K562 (cell line): ENCODE measurements at places on chromosomes 7 and 10.

- DNase-seq: no peak
Observed at GRCh38 chr7:27194686-27195379, 5.1 kb downstream of the HOXA13 start.

- DNase-seq: no peak
Observed at GRCh38 chr10:27440021-27440420, 64.1 kb upstream of the RAB18 start.

DNA sequence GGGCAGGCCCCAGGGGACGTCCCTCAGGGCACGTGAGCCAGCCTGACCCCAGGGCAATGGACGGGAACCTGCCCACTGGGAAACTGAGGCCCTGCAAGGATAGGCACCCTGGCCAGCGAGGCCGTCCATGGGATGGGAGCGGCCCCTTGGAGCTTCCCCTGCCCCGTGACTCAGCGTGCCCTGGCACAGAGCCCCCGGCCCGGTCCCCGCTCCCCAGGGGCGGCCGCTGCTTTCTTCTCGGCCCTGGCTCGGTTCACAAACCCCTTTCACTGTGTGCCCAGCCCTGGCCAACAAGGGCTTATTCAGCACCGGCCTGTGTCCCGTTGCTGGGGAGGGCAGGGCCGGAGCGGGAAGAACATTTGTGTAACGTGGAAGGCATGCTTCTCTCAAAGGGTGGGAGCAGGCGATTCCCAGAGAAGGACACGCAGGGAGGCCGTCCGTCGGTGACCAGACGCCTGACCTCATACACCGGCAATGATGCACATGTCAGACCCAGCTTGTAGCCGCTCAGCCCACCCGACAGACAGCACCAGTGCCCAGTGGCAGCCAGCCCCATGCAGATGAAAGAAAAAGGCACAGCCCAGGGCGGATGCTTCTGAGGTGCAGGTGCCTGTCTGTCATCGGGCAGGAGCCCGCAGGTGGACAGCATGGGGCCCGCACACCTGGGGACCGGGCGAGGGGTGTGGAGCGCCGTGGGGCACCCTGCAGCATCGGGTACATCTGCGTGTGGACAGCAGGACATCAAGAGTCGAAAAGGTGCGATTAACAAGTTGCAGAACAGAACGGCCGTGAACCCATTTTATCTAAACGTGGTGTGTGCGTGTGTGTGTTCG, 94.5 kb downstream of the PDGFA start:
- no peak for DNase-seq

DNA sequence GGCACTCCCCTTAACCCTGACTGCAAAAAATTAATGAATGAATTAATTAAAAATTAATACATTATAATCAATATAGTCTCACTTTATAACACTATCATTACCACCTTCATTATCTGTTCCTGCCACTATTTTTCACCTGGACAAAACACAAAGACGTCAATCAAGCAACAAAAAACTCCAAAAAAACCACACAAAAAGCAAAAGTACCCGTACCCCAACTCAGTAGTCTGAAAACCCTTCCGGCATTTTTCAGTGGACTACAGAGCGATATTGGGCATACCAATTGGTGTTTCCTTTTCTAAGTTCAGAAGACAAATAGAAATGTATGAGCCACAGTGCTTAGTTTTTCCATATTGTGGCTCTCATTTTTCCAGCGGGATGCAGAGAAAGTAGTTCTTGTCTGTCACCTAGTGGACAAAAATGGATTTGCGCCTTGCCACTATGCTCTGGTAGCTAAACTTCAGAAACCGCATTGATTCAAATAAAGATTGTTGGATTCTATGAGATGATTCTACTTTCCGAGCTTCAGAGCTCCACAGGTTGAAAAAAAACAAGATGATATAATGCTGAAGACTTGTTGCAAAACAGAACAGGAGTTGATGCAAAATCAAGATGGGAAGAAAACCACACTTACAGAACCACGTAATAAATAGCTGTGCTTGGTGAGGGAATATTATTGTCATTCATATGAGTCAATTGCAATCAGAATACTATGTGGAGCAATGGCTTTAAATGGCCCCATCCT, 50.6 kb upstream of the ITGB1 start:
- DNase-seq: peak; percentile 66

GRCh38 chr10:66187053-66187733, 738.6 kb upstream of the LRRTM3 start:
- DNase-seq: no peak

- no peak for DNase-seq
Observed at GRCh38 chr10:71457908-71458307, 61.2 kb downstream of the CDH23 start.

- no peak for DNase-seq
Observed at GRCh38 chr10:30556189-30556588, 73.4 kb downstream of the LYZL2 start.

DNA sequence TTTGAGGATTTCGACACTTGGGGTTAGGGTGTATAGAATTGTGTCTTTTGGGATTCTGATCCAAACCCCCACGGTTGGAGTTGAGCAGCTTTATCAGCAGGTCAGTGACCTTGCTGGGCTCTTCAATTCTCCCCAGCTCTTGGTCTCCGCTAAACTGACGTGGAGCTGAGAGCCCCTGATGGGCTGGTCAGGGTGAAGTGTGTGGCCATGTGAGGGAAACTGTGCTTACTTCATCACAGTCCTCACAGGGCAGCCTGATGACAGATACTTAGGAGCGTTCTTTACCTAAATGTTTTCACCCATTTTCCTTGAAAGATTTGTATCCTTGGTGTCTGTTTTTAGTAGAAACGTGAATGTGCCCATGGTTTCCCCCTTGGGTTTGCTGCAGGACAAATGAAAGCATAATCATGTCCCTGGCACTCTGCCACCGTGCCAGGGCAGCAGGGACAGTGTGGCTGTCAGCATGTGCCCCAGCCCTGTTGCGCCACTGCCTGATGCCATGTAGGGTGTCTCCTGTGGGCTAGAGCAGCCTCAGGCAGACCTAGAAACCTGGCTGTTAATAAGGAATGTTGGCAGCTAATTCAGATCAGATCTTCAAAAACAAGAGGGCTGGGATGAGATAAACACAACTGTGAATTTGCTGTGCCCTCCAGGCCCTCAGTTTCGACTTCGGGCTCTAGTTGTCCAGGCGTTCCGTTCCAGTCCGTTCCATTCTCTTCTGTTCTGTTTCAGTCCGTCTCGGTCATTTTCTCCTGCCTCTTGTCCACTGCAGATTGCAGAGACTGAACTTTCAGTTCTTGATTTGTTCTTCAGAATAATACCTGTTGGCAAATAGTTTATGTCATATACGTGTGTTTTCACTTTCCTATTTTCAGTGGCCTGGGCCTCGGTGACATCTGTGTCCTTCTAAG, 96.8 kb downstream of the TRRAP start:
- no peak for DNase-seq

DNA sequence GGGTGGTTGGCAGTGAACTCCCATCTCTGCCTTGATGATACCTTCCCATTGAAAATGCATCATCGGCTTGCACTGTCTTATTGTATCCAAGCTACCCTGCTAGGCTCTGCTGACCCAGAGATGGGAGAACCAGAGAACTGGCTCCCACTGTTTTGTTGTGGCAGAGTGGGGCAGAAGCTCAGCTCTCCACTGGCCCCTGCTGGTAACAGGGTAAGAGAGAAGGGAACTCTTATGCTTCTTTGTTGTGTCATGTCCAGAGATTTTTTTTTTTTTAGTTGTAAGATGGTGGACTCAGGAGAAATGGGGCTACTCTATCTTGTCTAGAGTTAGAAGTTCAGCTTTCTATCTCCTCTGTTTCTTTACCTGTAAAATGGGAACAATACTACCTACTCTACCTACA, 100.5 kb upstream of the SDK1 start:
- DNase-seq: peak; percentile 10
